ENCODE measurements at places on chromosomes 13 and 19.

DNA sequence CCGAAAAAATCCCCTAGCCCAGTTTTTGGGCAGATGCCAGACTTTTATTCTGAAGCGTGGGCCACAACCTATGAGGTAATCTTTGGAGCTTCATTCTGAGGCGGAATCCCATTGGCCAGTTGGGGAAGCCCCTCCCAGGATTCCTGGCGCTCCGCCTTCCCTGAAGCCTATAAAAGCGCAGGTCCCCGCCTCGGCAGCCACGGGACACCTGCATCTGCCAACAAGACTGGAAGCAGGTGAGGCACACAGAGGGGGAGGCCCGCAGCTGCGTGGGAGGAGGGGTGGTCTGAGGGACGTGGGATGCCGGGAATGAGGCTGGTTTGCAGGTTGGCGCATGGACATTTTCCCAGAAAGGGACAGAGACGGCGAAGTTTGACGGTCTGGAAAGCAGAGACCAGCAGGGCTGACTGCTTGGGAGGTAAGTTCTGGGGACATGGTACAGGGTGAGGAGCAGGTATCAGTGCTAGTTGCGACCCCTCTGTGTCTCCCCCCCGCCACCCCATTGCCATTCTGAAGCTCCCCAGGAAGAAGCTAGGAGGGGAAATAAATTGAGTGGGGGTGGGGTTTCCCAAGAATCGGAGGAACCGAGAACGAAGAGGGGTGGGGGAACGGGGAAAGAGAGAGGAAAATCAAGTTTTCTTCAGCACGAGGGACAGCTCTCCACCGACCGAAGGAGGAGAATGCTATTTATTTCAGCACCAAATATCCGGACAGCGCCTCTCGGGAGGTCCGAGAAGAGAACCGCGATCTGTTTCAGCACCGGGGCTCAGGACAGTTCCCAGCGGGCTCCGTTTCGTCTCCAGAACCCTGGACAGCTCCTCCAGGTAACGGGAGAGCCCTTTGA lies 22.4 kb upstream of the FEM1A start:
- DNase-seq = peak; percentile 62

- no peak for DNase-seq
Observed at GRCh38 chr19:55549500-55550320, 4.4 kb upstream of the SBK3 start.

GRCh38 chr13:51636349-51636890 lies 52.2 kb downstream of the WDFY2 start:
- DNase-seq = no peak

GRCh38 chr13:25687471-25688225 lies 315.9 kb downstream of the ATP8A2 start:
- DNase-seq = no peak

DNA sequence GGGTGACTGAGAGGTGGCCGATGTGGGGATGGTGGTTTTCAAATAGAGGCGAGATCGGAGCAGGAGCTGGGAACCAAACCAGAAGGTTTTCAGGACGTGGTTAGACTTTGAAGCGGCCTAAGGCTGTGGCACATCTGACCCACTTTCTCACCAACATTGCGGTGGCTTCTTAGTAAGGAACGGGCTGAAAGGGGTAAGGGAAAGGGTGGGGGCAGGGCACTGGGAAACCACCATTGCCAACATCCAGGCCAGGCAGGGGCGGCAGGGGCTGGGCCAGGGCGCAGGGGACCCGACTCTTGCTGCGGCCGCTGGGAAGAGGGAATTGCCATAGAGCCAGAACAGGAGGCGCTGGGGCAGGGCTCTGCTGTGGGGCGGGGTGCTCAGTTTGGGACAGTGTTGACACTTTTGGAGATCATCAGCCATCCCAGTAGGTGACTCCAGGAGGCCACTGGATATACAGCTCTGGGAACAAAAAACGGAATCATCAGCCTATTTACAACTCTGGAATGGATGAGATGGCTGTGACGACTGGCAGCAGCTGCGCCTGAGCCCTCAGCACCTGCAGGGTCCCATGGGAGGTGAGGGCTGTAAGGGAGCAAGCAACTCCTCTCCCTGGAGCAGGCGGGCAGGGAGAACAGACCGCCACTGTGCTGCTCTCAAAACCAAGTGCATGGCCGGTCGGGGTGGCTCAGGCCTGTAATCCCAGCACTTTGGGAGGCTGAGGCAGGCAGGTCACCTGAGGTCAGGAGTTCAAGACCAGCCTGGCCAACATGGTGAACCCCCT lies 52.2 kb downstream of the IRS2 start:
- DNase-seq = no peak

DNA sequence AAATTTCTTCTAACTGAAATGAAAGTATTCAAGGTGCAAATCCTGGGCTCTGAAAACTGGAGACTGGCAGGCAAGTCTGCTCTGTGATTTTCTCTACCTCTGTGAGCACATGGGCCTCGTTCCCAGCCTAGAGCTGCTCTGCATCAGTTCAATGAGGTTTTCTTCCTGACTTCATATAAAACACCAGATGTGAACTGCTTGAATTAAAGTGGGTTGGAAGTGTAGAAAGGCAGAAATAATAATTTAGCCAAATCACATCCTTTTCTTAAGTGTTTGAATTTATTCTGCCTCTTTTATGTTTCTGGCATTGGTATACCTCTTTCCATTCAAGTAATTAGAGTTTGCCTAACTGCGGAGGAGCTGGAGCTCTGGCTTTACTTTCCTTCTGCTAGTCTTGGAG lies 540.8 kb downstream of the OLFM4 start:
- no peak for DNase-seq

- DNase-seq = no peak
Observed at GRCh38 chr19:28984315-28984714, 228.6 kb downstream of the UQCRFS1 start.

GRCh38 chr13:29383476-29383875 lies 212.0 kb downstream of the SLC7A1 start:
- DNase-seq = no peak

DNA sequence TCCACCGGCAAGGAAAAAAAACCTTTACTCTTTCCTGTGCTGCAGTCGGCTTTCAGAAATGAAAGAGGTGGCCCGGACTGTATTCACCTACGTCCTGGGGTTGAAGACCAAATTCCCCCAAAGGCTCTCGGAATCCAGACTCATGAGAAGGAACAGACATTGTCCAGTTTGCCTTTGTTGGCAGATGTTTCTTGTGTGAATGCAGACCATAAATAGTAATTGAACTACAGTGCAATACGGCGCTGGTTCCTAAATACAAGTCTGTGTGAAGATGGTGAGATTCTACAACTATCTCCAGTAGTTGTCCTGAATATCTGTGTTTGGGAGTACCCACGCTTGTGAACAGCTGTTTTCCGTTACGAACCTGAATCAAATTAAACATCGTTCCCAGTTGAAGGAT lies 11.2 kb upstream of the PTOV1 start:
- DNase-seq = no peak

GRCh38 chr19:47352095-47352494 lies 3.0 kb downstream of the DHX34 start:
- no peak for DNase-seq

- no peak for DNase-seq
Observed at GRCh38 chr13:68176475-68176874, 946.3 kb upstream of the PCDH9 start.
